ENCODE measurements at places on chromosomes 12 and 14.
A peak's percentile ranks its signal among the peaks of the same experiment; 100 is the strongest.

- no peak for DNase-seq
These were observed 573 bp upstream of the SUSD6 start for GRCh38 chr14:69610874-69611171.

GRCh38 chr12:130792821-130793553 lies 46.1 kb downstream of the STX2 start:
- no peak for DNase-seq

- no peak for DNase-seq
These were observed 427.3 kb downstream of the BTG1 start for GRCh38 chr12:91718326-91718725.

- DNase-seq: peak; percentile 91
These were observed 18.8 kb upstream of the GAS2L3 start for GRCh38 chr12:100554608-100555077.
